ENCODE measurements at places on chromosomes 16 and 17.

- ATAC-seq = peak; percentile 55
These were observed 265.2 kb downstream of the XYLT1 start for GRCh38 chr16:17205279-17206211.

- no peak for ATAC-seq
These were observed 57.9 kb downstream of the RTN4RL1 start for GRCh38 chr17:1967213-1967612.

- peak; percentile 29 for ATAC-seq
These were observed 72.8 kb downstream of the GOSR1 start for GRCh38 chr17:30549864-30550511.

- no peak for ATAC-seq
These were observed 184.8 kb downstream of the CCDC182 start for GRCh38 chr17:57560319-57560705.

DNA sequence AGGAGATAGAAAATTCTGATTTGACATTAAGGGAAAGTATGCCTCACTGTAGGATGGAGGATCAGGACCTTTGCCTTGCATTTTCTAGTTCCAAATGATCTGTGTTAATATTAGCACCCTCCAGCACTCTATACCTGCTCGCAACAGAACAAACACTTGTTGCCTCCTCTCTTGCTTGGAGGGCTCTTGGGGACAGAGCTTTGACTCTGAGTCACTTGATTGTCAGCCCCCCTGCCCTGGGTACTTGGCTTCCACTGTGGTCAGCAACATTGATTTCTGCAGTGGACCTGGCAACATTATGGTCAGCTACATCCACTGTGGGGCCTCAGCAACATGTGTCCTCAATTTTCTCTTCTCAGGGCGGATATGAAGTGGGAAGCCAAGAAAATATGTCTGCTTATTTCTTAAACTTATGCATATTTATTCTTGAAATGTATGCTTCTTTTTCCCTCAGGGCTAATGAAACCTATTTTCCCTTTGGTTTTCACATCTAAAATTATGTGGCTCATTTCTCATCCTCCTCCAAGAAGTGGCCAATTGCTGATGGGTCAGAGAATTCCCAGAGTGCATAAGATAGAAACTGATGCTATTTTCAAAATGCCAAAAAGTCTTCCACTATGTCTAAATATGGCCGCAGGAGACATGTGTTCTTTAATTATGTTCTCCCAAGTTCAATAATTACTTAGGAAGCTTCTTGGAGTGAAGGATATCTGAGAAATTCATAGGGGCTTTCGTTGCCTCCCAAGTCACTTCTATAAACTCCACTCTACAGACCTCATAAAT lies 94.6 kb upstream of the SMIM36 start:
- ATAC-seq = no peak

DNA sequence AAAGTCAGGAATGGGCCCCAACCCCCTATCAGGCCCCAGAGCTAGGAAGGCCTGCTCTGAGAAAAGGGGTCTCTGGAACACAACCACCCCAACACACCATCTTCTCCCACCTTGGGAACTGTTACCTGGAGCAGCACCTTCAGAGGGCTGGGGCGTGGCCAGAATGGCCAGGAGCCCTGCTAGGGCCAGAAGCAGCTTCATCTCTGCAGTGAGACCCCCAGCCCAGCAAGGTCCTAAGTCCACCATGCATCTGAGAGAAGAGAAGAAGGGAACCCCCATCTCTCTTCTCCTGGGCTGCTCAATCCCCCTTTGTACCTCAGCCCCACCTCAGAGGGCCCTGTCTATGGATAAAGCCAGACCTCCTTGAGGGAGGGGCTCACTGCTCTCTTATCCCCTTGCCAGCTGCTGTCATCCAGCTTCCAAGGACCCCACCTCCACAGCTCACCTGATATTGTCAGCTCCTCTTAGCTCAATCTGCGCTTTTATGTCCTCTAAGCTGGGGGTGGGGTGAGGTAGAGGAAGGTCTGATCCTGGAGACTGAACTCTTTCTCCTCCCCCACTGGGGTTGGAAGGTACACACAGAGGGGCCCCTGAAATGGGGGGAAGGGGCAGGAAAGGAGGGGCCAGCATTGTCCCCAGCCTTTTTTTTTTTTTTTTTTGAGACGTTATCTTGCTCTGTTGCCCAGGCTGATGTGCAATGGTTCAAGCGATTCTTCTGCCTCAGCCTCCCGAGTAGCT lies at the start of gene MPO:
TSS of gene MPO (minus strand) at position 456 of the 738 bp plus-strand sequence. CDS start at position 279, 177 bp downstream.
- ATAC-seq = no peak

DNA sequence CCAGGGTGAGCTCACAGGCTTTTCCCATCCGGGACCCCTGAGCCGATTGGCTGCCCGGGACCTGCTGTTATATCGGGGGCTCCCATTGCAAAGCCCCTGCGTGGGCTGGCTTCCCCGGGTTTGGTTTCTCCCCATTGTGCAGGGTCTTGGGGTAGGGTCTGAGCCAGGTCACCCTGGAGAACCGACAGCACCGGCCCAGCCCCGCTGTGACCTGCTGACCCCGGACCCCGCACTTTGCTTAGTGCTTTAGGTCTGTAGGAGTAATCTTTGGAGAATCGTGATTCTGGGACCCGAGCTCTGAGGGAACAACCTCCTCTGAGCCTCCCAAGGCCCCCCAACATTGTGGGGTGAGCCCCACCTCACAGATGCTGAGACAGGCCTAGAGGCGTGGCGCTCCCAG lies 62.9 kb downstream of the JPH3 start:
- no peak for ATAC-seq

Measured in motor neuron (in vitro differentiated cells).